ENCODE measurements at places on chromosomes 6 and 20. TPM values are rescaled to one million over a fixed set of nuclear protein-coding genes. Genes with fewer than 3 reads are reported as not detected.

CALHM4 gene
- polyA plus RNA-seq: 0.57 TPM

LZTS3 gene
- 6.2 TPM for polyA plus RNA-seq

KLC4 gene
- 8.3 TPM for polyA plus RNA-seq

PGC gene
- not detected for polyA plus RNA-seq

SLC16A10 gene
- 0.10 TPM for polyA plus RNA-seq

CST2 gene
- not detected for polyA plus RNA-seq

EDN3 gene
- polyA plus RNA-seq: not detected

SIGLEC1 gene
- not detected for polyA plus RNA-seq

TCP11 gene
- polyA plus RNA-seq: not detected

RFX6 gene
- polyA plus RNA-seq: not detected

- H3K4me3 ChIP-seq: no peak overlapping the region
- H3K4me1 ChIP-seq: no peaks in the 10 kb centered on the region
- no peak overlapping the region for H3K27ac ChIP-seq
- no peaks in the 10 kb centered on the region for H3K36me3 ChIP-seq
- H3K27me3 ChIP-seq: no peaks in the 10 kb centered on the region
Observed at GRCh38 chr6:137084865-137085617, 40.3 kb upstream of the IL20RA start.

DNA sequence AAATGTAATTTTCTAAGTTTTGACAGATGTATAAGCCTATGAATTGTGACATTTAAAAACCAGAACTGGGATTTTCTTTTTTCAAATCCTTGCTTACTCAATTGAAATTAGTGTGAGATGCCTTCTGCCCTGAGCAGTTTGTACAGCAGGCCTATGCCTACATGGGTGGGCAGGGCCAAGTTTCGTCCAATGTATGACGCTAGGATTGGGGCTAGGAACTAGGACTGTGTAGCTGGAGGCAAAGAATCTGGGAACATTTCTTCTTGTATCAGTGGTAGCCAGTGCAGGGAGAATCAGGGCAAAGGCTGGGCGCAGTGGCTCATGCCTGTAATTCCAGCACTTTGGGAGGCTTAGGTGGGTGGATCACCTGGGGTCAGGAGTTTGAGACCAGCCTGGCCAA lies 3.9 kb upstream of the PTPRA start:
- H3K36me3 ChIP-seq: peaks cover 4% of the 10 kb centered on the region
- no peak for DNase-seq
- H3K4me1 ChIP-seq: peaks cover 20% of the 10 kb centered on the region
- no peak overlapping the region for H3K27ac ChIP-seq
- no peak overlapping the region for H3K4me3 ChIP-seq
- H3K27me3 ChIP-seq: peaks cover 3% of the 10 kb centered on the region

DNA sequence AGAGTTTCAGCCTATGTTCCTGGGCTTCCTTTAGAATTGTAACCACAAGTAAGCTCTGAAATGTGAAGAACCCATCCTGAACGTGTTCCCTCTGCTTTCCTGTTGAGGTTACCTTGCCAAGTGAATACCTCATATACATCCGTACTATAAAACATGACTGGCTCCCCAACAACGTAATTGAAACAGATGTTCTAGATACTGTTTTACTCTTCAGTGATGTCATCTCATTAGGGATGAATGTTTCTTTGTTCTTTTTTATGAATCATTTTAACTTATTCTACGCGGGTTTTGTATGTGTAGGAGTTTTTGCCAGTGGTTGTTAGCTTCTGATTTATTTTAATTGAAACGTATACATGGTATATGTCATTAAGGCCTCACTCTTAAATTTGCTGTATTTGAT lies 166.8 kb downstream of the SAMD5 start:
- H3K4me1 ChIP-seq: no peaks in the 10 kb centered on the region
- no peaks in the 10 kb centered on the region for H3K36me3 ChIP-seq
- H3K27me3 ChIP-seq: no peaks in the 10 kb centered on the region
- peak; percentile 36 for DNase-seq

DNA sequence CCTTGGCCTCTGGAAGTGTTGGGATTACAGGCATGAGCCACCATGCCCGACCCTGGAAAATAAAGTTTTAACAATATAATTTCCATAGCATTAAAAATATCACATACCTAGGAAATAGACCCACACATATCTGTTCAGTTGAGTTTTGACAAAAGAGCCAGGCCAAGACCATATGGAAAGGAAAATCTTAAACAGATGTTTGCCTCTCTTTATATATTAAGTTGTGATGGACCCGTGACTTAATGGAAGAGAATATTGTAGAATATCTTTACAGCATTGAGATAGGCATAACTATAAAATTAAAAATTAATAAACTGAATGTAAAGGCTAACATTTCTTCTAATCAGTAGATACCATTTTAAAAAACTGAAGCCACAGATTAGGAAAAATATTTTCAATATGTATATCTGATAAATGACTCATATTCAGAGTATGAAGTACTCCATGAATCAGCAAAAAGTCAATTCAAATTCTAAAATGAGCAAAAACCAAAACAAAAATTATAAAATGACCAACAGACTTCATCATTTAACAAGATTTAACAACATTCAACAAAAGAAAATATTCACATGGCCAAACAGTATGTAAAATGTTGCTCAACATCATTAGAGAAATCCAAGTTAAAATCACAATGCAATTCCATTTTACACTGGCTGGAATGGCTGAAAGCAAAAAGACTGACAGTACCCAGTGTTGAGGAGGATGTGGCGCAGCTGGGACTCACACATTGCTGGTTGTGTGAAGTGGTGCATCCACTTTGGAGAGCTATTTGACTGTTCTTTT lies 43.3 kb downstream of the GTF2H5 start:
- H3K27me3 ChIP-seq: no peaks in the 10 kb centered on the region
- H3K4me3 ChIP-seq: no peak overlapping the region
- H3K4me1 ChIP-seq: peaks cover 29% of the 10 kb centered on the region
- DNase-seq: no peak
- peak overlapping the region; percentile 82 for H3K27ac ChIP-seq

DNA sequence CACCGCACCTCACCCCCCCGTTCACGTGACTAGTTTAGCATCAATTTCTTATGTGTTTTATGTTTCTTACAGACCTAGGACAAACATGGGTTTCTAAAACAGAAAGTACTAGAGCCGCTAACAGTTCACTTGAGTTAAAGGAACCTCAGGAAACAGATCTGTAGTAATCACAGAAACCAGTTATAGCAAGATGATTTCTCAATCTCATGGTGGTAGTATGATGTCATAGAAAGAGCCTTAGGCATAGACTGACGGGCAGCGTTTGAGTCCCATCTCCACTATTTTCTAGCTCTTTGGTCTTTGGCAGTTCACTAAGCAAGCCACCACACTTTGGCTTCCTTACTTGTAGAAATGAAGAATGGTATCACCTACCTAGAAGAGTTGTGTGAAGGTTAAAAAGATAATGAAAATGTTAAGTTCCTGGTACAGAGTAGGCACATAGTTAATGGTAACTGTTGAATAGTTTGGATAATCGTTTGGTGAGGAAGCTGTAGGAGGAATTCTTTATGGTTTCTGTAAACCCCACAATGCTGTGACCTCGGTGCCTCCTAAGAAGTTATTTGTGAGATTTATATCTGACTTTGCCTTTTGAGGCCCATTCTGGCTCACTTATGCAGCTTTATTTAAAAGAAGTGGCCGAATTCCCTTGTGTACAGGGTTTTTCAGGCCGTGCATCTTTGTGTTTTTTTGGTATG lies 21.3 kb downstream of the CTNNBL1 start:
- no peak overlapping the region for H3K27ac ChIP-seq
- H3K36me3 ChIP-seq: no peaks in the 10 kb centered on the region
- no peak overlapping the region for H3K4me3 ChIP-seq
- H3K27me3 ChIP-seq: no peaks in the 10 kb centered on the region
- no peak for DNase-seq
- H3K4me1 ChIP-seq: no peaks in the 10 kb centered on the region

DNA sequence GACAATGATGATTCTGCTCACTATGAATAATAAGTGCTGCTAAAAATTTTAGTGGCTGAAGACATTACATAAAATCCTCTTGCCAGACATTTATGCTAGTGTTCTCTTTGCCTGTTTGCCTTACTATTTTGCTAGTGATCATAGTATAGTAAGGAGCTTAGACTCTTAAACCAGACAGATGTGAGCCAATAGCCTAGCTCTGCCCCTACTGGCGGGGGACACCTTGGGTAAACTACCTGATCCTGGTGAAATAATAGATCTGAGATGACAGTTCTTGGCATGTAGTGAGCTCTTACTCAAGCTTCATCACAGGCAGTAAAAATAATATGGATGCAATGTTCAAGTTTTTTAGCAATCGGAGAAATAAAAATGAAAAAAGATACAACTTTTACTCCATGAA lies 18.8 kb downstream of the ENPP3 start:
- no peaks in the 10 kb centered on the region for H3K4me1 ChIP-seq
- H3K27ac ChIP-seq: no peak overlapping the region
- no peaks in the 10 kb centered on the region for H3K36me3 ChIP-seq
- DNase-seq: no peak
- H3K4me3 ChIP-seq: no peak overlapping the region
- H3K27me3 ChIP-seq: no peaks in the 10 kb centered on the region

DNA sequence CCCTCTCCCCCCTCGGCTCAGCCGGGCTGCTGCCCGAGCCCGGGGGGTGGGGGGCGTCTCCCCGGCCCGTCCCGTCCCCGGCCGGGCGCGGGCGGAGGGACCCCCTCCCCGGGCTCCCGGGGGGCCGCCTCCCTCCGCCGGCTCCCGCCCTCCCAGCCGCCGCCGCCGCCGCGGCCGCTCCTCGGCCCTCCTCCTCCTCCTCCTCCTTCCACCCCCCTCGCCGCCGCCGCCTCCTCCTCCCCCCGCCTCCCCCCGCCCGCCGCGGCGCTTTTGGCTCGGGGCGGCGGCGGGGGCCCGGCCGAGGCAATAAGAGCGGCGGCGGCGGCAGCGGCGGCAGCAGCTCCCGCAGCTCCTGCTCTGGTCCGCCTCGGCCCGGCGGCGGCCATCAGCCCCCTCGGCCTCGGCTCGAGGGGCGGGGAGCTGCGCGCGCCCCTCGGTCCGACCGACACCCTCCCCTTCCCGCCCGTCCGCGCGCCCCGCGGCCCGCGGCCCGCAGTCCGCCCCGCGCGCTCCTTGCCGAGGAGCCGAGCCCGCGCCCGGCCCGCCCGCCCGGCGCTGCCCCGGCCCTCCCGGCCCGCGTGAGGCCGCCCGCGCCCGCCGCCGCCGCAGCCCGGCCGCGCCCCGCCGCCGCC lies 38.7 kb downstream of the GNAS start:
- H3K27ac ChIP-seq: peak overlapping the region; percentile 49
- peaks cover 25% of the 10 kb centered on the region for H3K4me1 ChIP-seq
- H3K27me3 ChIP-seq: no peaks in the 10 kb centered on the region
- no peaks in the 10 kb centered on the region for H3K36me3 ChIP-seq
- peak overlapping the region; percentile 75 for H3K4me3 ChIP-seq

- no peak for DNase-seq
- H3K27me3 ChIP-seq: no peaks in the 10 kb centered on the region
- no peaks in the 10 kb centered on the region for H3K4me1 ChIP-seq
- H3K4me3 ChIP-seq: no peak overlapping the region
- H3K36me3 ChIP-seq: no peaks in the 10 kb centered on the region
Observed at GRCh38 chr20:6732001-6732447, 35.5 kb upstream of the BMP2 start.

DNA sequence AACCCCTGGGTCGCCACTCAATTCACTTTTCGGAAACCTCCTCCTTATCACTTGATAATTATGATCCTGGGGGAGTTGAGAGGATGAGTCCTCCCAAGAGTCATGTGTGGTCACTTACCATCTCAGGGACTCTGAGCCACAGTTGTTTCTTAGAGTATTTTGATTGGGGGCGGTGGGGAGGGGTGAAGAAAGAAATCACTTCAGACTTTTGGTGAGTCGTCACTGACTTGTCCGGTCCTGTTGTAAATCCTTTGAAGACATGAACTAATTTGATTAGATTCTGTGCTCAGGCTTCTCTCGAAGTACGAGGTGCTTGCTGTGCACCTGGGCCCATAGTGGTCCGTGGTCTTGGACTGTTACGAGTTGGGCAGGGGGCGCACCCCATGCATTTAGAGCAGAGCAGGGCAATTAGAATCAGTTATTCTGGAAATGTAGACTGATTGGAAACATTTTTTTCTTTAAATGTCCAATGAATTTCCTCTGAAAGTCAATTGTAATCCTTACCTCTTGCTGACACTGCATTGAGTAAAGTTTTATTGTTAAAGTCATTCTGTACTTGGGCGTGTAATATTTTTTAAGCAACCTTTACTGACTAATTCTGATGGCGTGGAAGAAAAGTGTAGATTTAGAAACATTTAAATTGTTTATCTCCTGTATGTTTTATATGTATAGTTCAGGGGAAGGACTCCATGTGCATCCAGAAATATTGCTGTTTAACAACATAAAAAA lies 173.4 kb downstream of the SLC16A10 start:
- H3K4me3 ChIP-seq: peak overlapping the region; percentile 78
- peaks cover 5% of the 10 kb centered on the region for H3K36me3 ChIP-seq
- peaks cover 16% of the 10 kb centered on the region for H3K4me1 ChIP-seq
- peak; percentile 30 for DNase-seq

- no peak overlapping the region for H3K4me3 ChIP-seq
- H3K27me3 ChIP-seq: no peaks in the 10 kb centered on the region
- no peak overlapping the region for H3K27ac ChIP-seq
- H3K4me1 ChIP-seq: peaks cover 8% of the 10 kb centered on the region
Observed at GRCh38 chr6:109436041-109436440, 4.4 kb downstream of the PPIL6 start.

DNA sequence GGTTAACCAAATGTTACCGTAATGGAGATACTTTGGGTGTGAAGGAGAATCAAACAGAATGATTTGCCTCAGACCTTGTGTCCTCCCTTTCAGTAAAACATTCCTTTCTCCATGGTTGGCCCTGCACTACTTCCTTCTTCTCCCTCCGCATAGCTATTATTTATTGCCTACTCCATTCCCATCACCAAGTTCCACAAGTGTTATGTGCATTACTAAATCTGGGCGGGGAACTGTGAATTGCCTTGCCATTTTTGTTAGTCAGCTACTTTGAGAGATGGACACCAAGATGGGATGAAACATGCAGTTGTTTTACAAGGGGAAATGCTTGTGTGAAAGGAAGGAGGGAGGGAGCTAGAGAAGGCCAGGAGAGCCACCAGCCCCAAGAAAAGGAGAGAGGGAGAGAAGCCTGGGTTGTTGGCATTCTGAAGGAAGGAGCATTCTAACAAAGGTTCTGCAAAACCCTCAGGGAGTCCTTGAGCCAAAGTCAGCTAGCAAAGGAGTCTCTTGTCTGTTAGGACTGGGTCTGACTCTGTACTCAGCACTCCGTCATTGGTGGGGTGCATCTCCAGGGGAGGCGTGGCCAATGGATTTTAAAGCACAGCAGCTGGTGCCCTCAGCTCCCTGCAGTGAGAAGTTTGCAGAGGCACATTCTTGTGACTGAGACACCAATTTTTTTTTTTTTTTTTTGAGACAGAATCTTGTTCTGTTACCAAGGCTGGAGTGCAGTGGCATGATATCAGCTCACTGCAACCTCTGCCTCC lies 83.6 kb upstream of the CHD6 start:
- H3K27me3 ChIP-seq: no peaks in the 10 kb centered on the region
- no peak for DNase-seq

DNA sequence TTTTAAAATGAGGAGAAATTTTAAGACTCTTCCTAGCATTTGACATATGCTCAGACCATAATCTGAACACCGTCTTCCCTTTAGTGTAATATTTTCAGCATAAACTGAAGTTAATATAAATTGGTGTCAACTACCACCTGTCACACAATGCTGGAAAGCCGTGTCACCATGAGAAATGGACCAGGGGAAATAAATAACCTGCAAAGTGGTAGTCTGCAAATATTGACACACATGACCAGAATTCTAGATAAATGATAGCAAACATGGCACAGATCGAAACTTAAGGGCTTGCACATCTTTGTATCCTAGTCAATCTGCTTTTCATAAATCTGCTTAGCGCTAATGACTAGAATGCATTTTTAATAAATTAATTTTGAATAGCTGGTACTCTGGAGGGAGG lies 191.9 kb downstream of the CD83 start:
- H3K27me3 ChIP-seq: no peaks in the 10 kb centered on the region
- H3K4me3 ChIP-seq: no peak overlapping the region
- no peak overlapping the region for H3K27ac ChIP-seq
- DNase-seq: no peak
- H3K4me1 ChIP-seq: peaks cover 13% of the 10 kb centered on the region
